ENCODE measurements at places on chromosomes 5 and 9.

DNA sequence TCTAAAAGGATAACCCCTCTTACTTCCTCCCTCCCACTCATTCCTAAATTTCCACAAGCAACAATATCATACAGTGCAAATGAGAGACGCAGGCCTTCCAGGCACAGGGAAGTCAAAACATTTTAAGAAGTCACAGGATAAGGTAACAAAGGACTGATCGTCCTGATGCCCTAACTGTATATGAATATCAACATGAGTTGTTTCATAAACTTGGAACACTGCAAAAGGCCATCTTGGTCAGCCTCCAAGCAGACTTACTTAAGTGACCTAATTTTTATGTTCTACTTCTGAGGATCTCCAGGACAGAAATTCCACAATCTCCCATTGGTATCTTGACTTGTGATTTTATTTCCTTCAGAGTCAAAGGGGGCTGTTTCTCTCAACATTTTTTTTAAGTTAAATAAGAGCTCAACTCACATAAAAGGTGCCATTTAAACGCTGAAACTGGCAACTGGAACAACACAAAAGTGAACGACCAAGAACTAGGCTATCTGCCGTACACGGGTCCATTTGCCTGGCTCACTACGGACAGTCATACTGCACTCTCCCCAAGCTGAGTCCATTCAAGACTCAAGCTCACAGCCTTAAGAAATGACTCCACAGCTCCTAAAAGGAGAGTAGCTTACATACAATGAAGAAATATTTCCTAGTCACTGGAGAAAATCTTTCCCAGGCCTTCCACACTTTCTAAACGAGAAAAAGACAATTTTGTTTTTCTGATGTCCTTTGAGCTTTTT, 71.3 kb downstream of the LHFPL2 start:
- no peaks in the 10 kb centered on the region for H3K36me3 ChIP-seq
- no peak overlapping the region for H3K4me3 ChIP-seq
- no peak for DNase-seq

GRCh38 chr5:176754376-176754973, 55.9 kb upstream of the UNC5A start:
- H3K4me1 ChIP-seq = no peaks in the 10 kb centered on the region
- no peak overlapping the region for H3K4me3 ChIP-seq
- DNase-seq = no peak
- H3K27me3 ChIP-seq = peaks cover 28% of the 10 kb centered on the region
- no peak overlapping the region for H3K27ac ChIP-seq

DNA sequence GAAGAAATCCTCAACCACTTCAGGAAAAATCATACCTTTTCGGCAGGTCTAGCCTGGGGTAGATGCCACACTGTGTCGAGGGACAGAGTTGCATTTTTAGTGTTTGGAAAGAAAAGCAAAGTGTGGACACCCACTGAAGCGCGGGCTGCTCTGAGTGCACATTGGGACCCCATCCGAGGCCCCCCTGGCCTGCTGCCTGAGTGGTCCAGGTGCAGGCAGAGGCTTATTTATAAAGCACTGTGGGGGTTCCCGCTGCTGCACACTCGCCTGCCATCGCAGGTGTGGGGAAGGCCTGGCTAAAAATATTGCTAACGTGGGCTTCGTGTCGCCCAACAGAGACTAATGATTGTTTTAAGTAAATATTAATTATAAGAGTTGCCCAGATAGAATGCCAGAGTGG, 119.4 kb downstream of the CRB2 start:
- H3K36me3 ChIP-seq = no peaks in the 10 kb centered on the region
- DNase-seq = no peak
- peaks cover 2% of the 10 kb centered on the region for H3K4me1 ChIP-seq
- H3K27ac ChIP-seq = no peak overlapping the region

GRCh38 chr5:157860898-157861890, 2.2 kb upstream of the CLINT1 start:
- H3K4me3 ChIP-seq = peak overlapping the region; percentile 58
- DNase-seq = no peak
- H3K36me3 ChIP-seq = peaks cover 5% of the 10 kb centered on the region
- H3K27me3 ChIP-seq = no peaks in the 10 kb centered on the region
- H3K4me1 ChIP-seq = peaks cover 40% of the 10 kb centered on the region
- H3K27ac ChIP-seq = peak overlapping the region; percentile 92

- peaks cover 4% of the 10 kb centered on the region for H3K4me1 ChIP-seq
- peaks cover 63% of the 10 kb centered on the region for H3K27me3 ChIP-seq
- H3K36me3 ChIP-seq = peaks cover 3% of the 10 kb centered on the region
- no peak for DNase-seq
Measured at GRCh38 chr5:93569300-93570160, 11.5 kb downstream of the NR2F1-AS1 start.

GRCh38 chr5:142506046-142506445, 179.8 kb downstream of the FGF1 start:
- no peak overlapping the region for H3K27ac ChIP-seq
- peaks cover 8% of the 10 kb centered on the region for H3K27me3 ChIP-seq
- no peak overlapping the region for H3K4me3 ChIP-seq
- H3K4me1 ChIP-seq = peaks cover 22% of the 10 kb centered on the region
- H3K36me3 ChIP-seq = no peaks in the 10 kb centered on the region
- no peak for DNase-seq

GRCh38 chr9:120259100-120259499, 320.9 kb downstream of the CDK5RAP2 start:
- DNase-seq = no peak
- no peaks in the 10 kb centered on the region for H3K4me1 ChIP-seq
- H3K36me3 ChIP-seq = no peaks in the 10 kb centered on the region
- H3K27ac ChIP-seq = no peak overlapping the region

GRCh38 chr9:81183761-81184160, 505.6 kb downstream of the TLE1 start:
- DNase-seq = no peak
- no peak overlapping the region for H3K27ac ChIP-seq
- no peaks in the 10 kb centered on the region for H3K27me3 ChIP-seq
- H3K4me3 ChIP-seq = no peak overlapping the region
- no peaks in the 10 kb centered on the region for H3K4me1 ChIP-seq
- H3K36me3 ChIP-seq = no peaks in the 10 kb centered on the region

GRCh38 chr5:139910036-139910435, 114.4 kb downstream of the PSD2 start:
- no peak for DNase-seq
- no peaks in the 10 kb centered on the region for H3K4me1 ChIP-seq
- peaks cover 2% of the 10 kb centered on the region for H3K36me3 ChIP-seq
- peaks cover 18% of the 10 kb centered on the region for H3K27me3 ChIP-seq
- no peak overlapping the region for H3K27ac ChIP-seq

GRCh38 chr5:19179571-19179970, 808.4 kb downstream of the CDH18 start:
- H3K4me1 ChIP-seq = no peaks in the 10 kb centered on the region
- no peaks in the 10 kb centered on the region for H3K36me3 ChIP-seq
- no peak overlapping the region for H3K4me3 ChIP-seq
- no peaks in the 10 kb centered on the region for H3K27me3 ChIP-seq

GRCh38 chr9:92850898-92851297, 26.9 kb downstream of the ZNF484 start:
- no peak overlapping the region for H3K27ac ChIP-seq
- H3K27me3 ChIP-seq = no peaks in the 10 kb centered on the region
- peaks cover 5% of the 10 kb centered on the region for H3K4me1 ChIP-seq
- H3K36me3 ChIP-seq = peaks cover 17% of the 10 kb centered on the region

DNA sequence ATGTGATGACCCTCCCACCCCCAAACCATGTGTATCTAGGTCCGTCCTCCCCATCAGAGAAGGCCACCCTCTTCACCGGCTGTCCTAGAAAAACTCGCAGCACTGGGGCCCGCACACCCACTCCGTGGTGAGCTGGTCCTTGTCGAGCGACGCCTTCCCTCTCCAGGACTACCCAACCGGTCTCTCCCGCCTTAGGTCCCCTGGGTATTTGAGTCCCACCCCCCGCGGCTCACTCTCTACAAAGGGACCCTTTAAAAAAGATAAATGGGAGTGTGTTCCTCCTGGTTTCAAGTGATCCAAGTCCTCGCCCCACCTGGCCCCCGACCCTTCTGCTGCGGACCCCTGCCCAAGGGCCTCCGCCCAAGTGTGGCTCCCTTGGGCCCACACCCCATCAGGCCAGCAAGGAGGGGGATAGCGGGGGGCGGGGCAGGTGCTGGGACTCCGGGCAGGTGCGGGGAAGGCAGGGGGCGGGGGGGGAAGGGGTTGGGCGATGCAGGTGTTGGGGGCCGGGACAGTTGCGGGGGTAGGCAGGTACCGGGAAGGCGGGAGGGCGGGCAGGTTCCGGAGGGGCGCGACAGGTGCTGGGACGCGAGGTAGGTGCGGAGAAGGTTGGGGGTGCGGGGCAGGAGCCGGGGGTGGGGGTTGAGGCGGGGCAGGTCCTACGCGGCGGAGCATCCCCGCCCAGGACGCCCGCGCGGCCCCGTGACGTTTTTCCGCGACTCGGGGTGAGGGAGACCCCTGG, 970 bp upstream of the ARRDC1 start:
- peaks cover 21% of the 10 kb centered on the region for H3K4me1 ChIP-seq
- H3K27me3 ChIP-seq = no peaks in the 10 kb centered on the region
- no peak for DNase-seq
- H3K36me3 ChIP-seq = no peaks in the 10 kb centered on the region

DNA sequence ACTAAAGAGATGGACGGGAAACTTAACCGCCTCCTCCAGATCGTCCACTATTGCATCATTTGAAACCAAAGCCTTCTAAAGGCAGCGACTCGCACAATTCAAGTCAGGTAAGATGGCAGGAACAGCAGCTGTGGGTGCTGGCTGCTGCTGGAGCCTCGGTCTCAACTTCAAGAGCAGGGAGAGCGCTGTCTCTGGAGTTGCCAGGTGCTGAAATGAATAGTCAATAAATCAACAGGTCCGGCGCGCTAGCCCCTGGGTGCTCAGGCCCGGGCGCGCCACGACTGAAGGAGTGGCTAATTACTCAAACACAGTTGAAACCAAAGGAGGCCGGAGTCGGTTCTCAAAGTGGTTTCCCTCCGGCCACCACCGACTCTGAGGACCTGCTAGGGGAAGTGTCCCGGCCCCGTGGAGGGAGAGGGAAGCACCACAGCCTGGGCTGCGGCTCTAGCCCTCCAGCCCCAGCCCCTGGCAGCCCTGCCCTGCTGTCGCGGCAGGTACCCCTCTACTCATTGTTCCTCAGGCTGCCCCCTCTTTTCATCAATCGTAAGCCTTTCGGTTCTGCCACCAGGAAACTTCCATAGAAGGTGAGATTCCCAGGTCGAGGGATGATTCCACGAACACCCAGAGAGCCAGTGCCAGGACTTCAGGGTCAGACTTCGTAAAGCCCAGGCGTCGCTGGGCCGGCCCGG, 804 bp downstream of the TTC39B start:
- H3K4me1 ChIP-seq = peaks cover 36% of the 10 kb centered on the region
- H3K4me3 ChIP-seq = peak overlapping the region; percentile 97
- H3K36me3 ChIP-seq = peaks cover 2% of the 10 kb centered on the region
- H3K27me3 ChIP-seq = no peaks in the 10 kb centered on the region

GRCh38 chr9:35757226-35757891, 3.3 kb upstream of the MSMP start:
- H3K27me3 ChIP-seq = no peaks in the 10 kb centered on the region
- H3K27ac ChIP-seq = peak overlapping the region; percentile 92
- no peak for DNase-seq

DNA sequence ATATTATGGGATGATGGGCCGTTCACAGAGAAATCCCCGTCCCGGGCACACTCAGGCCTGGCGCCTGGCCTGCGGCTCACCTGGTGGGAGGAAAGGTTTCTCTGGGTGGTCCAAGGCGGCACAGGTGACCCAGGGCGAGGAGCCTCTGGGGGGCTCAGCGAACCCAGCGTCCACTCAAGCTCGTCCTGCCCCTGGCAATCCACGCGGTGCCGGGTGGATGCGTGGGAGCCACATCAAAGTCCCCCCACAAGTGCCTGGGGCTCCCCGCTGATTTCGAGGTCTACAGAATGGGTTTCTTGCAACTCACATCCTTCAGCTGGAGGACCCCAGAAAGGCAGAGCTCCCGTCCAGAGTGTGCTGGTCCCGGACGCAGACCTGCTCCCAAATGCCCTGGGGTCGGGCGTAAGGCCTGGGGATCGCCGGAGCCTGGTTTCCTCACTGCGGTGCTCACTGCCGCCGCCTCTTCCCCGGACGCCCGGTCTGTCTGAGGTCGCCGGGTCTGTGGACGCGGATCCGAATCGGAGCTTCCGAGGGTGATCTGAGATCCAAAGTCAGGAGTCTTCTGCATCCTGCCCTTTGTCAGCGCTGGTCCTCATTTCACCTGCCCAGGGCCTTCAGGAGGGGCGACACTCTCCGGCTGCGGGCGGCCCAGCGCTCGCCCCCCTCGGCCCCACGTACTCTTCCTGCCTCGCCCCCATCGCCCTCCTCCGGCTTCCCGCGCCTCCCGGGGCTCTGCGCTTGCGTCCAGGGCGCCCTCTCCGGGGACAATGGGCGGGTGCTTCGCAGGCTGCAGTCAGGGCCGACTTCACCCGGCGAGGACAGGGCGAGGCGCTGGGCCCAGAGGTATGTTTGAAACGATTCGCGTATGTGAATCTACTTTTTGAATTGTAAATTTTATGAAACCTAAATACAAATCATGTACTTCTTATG, 20.0 kb upstream of the RUFY1 start:
- peak; percentile 24 for DNase-seq
- H3K4me1 ChIP-seq = peaks cover 6% of the 10 kb centered on the region
- peak overlapping the region; percentile 66 for H3K4me3 ChIP-seq
- no peaks in the 10 kb centered on the region for H3K27me3 ChIP-seq
- H3K36me3 ChIP-seq = no peaks in the 10 kb centered on the region

DNA sequence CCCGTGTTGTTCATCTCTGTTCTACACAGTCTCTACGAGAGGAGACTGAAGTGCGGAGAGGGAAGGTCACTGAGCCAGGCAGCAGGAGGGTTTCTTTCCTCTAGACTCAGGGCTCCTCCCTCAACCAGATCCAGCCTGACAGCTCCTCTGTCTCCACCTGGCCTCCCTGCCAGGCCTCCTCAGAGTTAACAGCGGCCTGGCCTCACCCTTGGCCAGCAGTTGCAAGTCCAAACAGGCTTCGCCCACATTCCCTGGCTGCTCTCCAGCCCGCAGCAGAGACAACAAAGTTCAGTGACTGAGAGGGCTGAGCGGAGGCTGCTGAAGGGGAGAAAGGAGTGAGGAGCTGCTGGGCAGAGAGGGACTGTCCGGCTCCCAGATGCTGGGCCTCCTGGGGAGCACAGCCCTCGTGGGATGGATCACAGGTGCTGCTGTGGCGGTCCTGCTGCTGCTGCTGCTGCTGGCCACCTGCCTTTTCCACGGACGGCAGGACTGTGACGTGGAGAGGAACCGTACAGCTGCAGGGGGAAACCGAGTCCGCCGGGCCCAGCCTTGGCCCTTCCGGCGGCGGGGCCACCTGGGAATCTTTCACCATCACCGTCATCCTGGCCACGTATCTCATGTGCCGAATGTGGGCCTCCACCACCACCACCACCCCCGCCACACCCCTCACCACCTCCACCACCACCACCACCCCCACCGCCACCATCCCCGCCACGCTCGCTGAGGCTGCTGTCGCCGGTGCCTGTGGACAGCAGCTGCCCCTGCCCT, at the start of gene HRCT1:
TSS of gene HRCT1 (plus strand) at position 291 of the 768 bp plus-strand sequence. CDS start at position 377, 86 bp downstream.
- no peaks in the 10 kb centered on the region for H3K36me3 ChIP-seq
- peak within 1 kb of the TSS; percentile 31 for H3K4me3 ChIP-seq
- H3K27ac ChIP-seq = peak within 1 kb of the TSS; percentile 47
- H3K27me3 ChIP-seq = peaks cover 6% of the 10 kb centered on the region
- DNase-seq = no peak

Data from T-helper 17 cell (primary cell).